ENCODE measurements at places on chromosomes 2 and 18.

DNA sequence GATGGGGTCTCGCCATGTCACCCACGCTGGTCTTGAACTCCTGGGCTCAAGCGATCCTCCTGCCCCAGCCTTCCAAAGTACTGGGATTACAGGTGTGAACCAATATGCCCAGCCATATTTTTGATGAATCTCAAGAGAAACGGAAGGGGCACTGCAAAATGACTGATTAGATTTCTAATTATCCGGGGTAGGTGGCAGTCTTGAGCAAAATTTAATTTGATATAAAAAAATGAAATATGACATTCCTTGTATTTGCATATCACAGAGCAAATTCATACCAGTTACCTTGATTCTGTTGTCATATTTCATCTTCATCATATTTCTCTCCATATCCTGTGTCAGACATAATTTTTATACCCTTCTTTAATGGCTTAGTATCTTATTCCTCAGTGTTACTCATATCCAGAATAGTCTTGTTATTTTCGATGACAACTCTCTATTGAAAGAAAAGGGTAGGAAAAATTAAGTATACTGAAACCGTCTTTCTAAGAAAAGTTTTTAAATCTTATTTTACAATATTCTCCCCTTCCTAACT is 30.0 kb upstream of the RTN4 start:
- DNase-seq: no peak

DNA sequence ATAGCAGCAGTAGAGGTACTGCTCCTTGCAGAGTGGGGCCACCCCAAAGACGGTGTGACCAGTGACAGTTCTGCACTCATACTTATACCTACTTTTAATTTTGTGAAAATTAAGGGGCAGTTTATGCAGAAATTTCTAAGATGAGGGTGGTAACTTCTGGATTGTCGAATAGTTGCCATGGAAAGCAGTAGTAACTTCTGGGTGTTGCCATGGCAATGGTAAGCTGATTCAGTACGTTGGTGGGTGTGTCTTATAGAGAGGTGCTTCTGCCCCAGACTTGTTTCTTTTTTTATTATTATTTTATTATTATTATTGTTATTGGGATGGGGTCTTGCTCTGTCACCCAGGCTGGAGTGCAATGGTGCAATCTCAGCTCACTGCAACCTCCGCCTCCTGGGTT is 82.8 kb upstream of the L3MBTL4 start:
- DNase-seq: no peak

DNA sequence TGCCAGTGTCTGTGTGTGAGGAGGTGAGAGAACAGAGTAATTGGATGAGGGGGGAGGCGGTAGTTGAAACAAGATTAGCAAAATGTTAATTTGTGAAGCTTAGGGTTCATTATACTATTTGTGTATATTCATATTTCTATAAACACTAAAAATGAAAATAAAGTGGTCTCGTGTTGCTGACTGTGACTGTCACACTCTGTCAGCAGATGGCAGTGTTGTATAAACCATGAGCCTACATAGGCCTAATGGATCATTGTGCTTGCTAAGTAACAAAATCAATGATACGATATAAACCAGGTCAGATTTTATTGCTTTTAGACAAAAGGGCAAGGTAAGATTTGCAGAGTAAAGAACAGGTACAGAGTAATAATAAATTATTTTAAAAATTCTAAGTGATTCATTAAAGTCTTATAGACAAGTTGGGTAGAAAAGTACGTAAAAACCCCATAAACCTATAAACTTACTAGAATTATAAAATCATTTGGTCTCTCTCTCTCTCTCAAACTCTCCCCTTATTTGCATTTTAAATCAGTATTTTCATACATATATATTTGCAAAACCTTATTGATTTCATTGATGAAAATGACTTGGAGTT is 182.7 kb downstream of the RPIA start:
- DNase-seq: no peak

GRCh38 chr18:50548160-50548559 is 11.7 kb upstream of the MAPK4 start:
- DNase-seq: no peak

DNA sequence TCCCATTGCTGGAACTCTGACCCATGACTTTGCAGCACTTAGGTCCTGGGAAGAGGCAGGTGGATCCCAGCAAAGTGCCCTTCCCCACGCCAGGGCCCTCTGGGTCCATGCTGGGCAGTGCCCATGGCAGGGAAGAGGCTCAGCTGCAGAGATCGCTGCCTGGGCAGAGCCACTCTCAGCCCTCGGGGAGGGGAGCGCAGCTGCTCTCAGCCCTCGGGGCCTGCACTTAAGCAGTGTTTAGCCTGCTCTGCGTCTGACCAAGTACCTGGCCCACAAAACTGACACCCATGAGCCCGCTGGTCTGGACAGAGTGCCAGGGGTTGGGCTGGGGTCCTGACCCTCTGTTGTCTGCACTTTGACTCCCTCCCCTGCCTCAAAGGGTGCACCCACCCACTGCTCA is 46.3 kb downstream of the AQP12A start:
- DNase-seq: no peak

DNA sequence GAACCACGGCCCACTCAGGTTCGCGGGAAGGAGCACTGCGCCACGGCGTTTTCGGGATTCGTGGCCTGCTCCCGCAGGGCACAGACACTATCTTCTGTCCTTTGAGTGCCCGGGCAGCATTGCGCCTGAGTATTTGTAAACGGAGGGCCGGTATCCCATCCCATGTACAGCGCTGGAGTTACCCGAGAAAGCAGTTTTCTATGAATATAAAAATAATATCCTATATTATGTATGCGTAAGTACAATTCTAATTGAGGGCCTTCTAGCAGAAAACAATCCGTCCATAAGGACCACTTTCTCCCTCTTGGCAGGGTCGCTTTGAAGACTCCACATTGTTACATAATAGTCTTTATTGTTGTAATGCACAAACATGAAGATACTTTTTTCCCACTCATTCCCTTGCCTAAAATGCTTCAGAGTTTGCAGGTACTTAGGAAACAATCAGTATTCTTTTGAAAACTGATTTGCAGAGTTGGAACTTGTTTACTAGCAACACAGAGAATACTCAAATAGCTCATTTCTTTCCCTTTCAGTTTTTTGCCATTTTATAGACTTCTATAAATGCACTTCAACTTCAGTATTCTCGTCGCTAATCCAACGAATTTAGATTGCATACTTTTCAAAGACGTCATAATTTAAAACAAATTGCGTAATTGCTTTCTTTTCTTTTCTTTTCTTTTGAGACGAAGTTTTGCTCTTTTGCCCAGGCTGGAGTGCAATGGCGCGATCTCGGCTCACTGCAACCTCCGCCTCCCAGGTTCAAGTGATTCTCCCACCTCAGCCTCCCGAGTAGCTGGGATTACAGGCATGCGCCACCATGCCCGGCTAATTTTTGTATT is 1.0 kb upstream of the REV1 start:
- DNase-seq: no peak

GRCh38 chr18:45252474-45252873 is 362.8 kb upstream of the SLC14A2 start:
- DNase-seq: no peak

- DNase-seq: no peak
These were observed 104.0 kb downstream of the COBLL1 start for GRCh38 chr2:164737612-164738081.

DNA sequence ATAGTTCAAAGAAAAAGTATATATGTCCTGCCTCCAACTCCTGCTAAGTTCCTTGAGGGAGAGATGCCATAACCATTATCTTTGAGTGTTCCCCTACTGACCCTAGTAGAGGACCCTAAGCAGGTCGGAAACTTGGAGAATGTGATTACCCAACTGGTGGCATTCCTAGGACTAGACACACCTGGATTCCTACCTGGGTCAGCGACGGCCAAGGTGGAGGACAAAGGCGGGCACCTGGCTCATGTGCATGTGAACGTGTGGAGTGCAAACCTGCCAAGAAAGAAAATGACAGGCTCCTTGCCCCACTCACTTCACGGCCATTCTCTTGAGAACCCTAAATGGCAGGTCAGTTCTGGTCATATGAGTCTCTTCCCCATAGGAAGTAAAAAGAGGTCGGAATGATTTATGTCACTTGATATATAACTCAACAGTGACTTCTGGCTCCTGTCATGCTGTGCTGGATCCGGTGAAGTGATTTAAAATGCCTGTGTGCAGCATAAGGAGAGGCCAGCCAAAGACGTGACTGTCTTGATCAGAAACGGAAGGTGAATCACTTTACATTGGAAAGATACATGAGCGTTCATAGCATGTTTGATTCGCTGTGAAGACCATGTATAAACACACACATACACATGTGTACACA is 371.6 kb downstream of the EIPR1 start:
- DNase-seq: no peak

Data from GOT3 (cell line).